Occipital lobe (tissue), 3 donors: ENCODE measurements at places on chromosomes 5 and 9.

GRCh38 chr9:136103651-136104487 lies 8.8 kb upstream of the NACC2 start:
- DNase-seq: no peak

GRCh38 chr5:6251565-6252102 lies 126.7 kb downstream of the MED10 start:
- DNase-seq: no peak

GRCh38 chr5:170256571-170256970 lies 23.8 kb downstream of the C5orf58 start:
- DNase-seq: no peak

DNA sequence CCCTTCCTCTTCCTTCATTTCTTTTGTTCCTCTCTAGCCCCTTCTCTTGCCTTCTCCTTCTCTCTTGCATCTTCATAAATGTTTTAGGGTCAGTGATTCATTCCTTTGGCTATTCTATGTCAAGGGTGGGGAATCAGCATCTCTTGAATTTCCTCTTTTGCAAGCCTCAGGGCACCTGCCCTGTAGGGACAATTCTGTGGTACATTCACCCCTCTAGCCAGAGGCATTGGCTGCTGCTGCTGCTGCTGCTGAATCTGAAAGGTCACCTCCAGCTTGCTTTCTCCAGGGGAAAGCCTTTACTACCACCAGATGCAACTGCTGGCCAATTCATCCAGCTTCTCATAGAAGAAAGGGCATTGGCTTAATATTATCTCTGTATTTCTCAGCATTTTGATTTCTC lies 87.3 kb downstream of the INSYN2B start:
- DNase-seq: no peak

DNA sequence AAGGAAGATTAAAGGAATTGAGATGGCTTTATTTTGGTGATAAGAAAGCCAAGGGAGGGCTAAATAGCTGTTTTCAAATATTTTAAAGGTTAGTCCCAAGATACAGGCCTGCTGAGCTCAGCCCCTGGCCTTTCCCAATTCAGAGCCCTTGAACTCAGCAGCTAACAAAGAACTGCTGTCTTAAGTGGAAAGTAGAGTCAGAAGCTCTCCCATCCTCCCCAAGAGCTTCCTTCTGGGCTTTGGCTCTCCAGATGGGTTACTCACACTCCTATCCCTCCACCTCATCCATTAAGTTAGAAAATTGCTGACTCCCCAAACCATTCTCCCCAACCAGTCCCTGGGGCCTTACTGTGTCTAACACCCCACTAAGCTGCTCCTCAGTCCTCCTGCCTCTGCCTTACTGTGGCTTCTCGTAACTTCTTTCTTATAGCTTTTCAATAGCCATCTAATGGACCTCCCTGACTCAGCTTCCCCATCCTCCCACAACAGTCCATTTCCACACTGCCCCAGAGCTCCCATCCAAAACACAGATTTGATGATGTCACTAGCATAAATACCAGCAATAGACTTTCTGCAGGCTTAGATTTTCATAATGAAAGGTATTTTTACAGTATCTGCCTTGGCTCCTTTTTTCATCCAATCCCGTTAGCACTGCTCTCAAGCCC lies 239.1 kb downstream of the ENC1 start:
- no peak for DNase-seq

DNA sequence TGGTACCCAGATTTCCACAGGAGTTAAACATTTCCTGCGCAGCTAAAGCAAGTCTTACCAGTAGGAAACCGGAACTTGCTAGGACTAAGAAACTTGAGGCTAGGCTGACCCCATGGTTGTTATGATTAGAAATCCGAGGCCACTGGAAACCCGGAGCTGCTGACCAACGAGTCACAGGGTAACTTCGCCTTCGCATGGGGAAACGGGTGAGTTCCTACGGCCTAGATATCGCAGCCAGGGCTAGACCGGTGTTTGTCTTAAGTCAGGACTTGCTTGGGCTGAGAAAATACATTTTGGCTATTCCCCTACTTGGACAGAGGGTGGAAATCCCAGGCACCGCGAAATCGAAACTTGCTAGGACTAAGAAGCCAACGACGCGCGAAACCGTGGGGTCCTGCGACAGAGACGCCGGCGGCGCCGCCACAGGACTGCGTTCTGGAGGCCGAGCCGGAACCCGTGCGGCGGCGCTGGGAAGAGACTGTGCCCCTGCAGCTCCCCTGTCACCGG lies 1.6 kb upstream of the ANXA2R start:
- DNase-seq: no peak

GRCh38 chr5:160835376-160835775 lies 16.6 kb downstream of the ATP10B start:
- no peak for DNase-seq

GRCh38 chr5:125032286-125032685 lies 285.8 kb upstream of the ZNF608 start:
- no peak for DNase-seq

- DNase-seq: no peak
Observed at GRCh38 chr9:34653151-34654072, 1.4 kb downstream of the IL11RA start.

DNA sequence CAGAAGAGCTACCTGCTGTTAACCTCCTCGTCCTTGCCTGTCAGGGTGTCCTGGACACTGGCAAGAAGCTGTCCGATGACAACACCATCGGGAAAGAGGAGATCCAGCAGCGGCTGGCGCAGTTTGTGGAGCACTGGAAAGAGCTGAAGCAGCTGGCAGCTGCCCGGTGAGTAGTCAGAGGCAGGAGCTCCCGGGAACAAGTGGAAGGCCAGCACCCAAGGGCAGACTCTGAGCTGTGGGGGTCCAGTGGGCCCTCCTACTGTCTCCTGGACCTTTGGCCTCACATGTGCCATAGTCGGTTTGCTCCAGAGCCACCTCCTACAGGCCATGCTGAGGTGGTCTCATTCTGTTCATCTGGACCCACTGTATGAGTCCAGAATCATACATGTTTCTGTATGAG lies 38.7 kb downstream of the DYNC2I2 start:
- DNase-seq: no peak

GRCh38 chr5:33973271-33973670 lies 11.2 kb downstream of the SLC45A2 start:
- no peak for DNase-seq
